GM12892 (cell line): ENCODE measurements at places on chromosomes 16 and 17.

GRCh38 chr17:21190078-21190477 is 23.9 kb downstream of the TMEM11 start:
- no peak for DNase-seq

DNA sequence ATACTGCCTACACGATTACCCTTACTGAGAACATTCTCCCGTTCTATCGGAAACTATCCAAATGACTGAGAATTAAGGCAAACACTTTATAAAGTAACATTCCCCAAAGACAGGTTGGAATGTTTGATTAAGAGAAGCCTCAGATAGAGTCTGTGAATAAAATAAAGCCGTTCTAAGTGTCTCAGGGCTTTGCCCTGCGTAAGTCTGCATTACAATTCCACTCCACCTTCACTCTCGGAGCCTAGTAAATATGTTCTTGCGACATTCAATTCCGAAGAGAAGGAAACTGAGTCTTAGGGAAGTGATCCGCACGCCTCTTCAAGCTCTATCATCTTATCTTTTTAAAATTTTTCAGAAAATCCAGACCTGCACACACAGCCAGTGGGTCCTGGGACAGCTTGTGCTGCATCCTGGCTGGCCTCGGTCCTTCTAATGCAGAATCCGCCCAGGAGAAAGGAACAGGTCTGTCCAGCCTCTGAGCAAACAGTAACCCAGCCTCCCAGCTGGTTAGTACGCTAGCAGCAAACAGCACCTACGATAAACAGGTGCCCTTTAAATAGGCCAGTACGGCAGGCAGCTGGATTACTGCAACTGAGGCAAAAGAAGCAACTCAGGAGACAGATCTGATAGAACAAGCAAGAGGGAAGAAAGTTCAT is 254.1 kb upstream of the IRX3 start:
- DNase-seq = no peak

- peak; percentile 13 for DNase-seq
Measured at GRCh38 chr16:58128711-58129096, 477 bp downstream of the CFAP20 start.

- peak; percentile 85 for DNase-seq
Measured at GRCh38 chr17:7177191-7177953, 1.8 kb downstream of the ASGR1 start.

DNA sequence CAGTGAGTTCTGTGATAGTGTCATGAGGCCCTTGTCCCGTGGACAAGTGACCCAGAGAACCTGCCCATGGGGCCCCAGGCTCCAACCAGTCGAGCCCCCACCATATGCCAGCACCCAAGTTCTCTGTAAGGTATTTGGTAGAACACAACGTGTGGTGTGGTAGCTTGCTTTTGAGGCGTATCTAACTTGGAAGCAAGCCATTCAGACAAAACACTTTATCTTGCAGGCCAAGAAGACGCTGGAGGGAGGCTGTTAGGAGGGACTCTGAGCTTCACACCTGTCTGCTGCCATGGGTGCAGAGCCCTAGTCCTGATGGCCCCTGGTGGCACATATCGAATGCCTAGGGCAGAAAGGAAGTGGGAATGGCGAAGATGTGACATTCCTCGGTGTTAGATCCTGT is 1.6 kb downstream of the NDUFAF8 start:
- no peak for DNase-seq

DNA sequence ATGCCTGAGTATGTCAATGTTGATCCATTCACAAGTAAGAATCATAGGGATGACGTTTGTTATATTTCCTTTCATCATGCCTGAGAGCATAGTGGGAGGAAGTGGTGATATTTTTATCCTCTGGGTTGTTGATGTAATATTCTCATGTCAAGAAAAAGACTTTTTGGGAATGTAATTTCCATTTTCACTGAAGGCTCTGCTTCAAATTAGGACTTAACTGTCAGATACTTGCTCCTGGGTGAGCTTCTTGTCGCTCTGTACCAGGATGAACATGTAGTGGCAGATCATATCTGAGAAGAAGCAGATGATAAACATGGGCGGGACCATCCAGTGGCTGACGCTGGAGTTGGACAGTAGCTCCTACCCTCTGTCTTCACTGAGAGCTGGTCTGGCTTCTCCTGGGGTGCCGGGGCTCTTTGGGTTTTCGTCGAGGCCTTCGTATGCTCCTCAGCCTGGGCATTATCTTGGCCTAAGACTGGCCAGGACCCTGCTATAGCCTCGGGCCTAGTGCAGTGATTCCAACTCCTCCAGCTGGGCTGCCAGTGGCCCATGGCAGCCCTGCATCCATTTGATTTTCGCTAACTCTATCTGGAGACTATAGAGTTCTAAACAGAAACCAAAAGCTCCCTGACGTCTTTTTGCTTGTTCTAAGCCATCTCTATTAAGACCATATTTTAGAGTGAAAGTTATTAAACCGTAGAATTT is 19.7 kb downstream of the CYB5B start:
- DNase-seq = no peak

GRCh38 chr16:79497606-79498350 is 102.8 kb downstream of the MAF start:
- DNase-seq = no peak

DNA sequence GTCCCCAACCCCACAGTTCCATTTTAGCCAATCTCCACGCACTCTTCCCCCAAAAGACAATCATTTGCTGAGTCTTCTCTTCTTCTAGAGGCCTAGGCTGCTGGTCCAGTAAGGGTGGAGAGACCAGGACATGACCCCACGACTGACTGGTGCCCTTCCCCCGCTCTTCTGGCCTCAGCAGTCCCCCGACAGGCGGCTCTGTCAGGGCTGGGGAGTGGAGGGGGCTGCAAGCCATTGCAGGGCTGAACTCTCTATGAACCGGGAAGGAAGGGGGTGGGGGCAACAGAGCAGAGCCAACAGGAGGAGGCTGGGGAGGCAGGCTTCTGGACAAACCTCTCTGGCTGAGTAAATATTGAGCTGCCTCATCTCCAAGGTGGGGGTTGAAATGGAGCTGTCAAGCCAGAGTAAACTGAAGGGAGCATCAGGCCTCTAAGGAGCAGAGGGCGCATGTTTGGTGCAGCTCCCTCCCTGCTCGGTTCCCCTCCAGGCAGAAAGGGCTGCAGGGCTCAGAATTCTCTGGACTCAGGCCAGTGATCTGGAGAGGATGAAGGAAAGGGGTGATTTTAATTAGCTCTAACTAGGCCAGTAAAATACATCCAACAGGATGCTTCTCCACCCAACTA is 8.7 kb downstream of the HOXB1 start:
- no peak for DNase-seq

GRCh38 chr16:85644093-85644712 is 31.1 kb downstream of the GSE1 start:
- DNase-seq = no peak

- no peak for DNase-seq
Measured at GRCh38 chr16:67258161-67258835, 9.5 kb downstream of the SLC9A5 start.

GRCh38 chr16:79267781-79268180 is 332.8 kb downstream of the MAF start:
- DNase-seq = no peak

GRCh38 chr16:70481929-70482536 is 27.6 kb downstream of the FCSK start:
- DNase-seq = no peak
